Dorsolateral prefrontal cortex (tissue), 122 donors: ENCODE measurements at places on chromosomes 13 and 19.

DNA sequence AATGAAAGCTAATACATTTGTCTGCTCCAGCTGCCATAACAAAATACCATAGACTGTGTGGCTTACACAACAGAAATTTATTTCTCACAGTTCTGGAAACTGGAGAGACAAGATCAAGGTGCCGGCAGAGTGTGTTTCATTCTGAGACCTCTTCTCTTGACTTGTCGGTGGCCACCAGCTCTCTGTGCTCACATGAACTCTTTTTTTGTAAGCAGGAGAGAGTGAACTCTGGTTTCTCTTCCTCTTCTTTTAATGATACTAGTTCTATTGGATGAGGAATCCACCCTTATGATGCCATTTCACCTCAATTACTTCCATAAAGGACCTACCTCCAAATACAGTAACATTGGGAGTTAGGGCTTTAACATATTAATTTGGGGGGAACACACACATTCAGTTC, 11.7 kb downstream of the KCTD12 start:
- DNase-seq, result no peak

- no peak for DNase-seq
Measured at GRCh38 chr13:44853641-44854040, 135.6 kb downstream of the NUFIP1 start.

DNA sequence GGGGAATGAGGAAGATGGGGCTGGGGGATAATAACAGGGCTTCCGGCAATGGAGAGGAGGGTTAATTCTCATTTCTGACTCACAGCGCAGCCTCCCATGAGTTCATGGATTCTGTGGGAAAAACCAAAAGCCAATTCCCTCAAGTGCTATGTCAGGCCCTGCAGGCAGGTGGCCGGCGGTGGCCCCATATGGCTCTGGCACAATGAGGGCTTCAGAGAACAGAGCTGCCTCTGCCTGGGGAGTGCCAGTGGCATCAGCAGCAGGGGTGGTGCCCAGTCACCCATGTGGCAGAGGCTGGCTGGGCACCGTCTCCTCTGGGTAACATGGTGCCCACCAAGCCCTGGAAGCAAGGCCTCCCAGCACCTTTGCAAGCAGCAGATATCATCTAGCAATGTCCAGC, 69.1 kb downstream of the ALOX5AP start:
- peak; percentile 47 for DNase-seq

DNA sequence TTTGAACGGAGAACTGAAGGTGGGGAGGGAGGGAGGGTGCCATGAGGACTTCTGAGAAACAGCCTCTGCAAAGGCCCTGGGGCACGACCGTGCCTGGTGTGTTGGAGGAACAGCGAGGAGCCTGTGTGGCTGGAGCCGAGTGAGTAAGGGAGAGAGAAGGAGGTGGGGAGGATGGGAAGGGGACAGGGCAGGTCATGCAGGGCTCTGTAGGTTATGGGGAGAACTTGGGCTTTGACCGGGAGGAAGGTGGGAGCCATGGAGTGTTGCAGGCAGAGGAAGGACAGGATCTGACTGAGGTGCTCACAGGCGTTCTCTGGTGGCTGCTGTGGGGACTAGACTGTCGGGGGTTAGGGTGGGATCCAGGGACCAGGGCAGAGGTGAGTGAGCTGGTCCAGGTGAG, 6.7 kb downstream of the MPND start:
- no peak for DNase-seq

DNA sequence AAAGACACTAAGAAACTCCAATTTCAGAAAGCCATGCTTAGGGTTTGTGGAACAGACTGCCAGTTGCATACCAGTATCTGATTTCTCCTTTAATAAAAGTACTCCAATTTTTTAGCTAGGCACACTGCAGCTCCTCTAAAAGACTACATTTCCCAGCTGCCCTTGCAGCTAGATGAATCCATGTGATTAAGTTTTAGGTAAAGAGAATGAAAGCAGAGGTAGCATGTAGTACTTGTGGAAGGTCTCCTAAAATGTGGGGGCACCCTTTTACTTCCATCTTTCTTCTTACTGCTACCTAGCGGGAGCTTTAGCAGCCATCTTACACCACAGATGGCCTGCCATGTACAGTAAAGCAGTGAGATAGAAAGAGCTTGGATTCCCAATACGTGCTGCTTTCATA, 33.0 kb upstream of the TSC22D1 start:
- no peak for DNase-seq

DNA sequence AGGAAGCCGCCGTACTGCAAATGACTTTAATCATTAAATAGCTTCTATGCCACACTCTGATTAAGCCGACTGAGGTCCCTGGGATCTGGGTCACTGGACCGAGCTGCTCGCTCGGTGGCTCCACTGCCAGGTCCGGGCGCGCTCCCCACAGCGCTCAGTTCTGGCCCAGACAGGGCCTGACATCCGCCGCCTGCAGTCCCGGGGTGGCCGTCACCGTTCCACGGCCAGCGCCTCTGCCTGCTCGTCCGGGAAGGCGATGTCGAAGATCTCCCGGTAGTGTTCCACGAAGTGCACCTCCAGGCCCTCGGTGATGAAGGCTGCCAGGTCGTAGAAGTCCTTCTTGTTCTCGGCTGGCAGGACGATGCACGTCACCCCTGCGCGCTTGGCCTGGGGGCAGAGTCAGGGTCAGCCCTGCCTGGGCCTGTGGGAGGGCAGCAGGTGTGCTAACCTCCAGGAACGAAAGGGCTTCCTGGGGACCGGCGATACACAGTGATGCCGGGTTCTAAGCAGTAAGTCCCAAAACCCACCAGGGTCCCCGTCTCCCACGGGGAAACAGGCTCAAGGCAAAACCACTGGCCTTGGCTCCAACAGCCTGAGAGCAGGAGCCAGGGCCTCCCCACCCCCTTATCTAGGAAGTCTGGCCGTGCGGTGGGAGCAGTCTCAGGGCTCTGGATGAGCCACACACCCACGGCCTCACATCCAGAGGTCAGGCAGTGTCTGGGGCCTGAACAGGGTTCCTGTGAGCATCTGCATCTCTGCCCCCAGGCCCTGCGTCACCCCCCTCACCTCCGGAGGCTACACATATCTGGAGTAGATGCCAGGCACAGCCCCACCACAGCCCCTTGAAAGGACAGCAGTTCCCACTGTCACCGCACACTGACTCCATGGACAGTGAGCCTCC, 2.0 kb downstream of the RPL36 start:
- no peak for DNase-seq

GRCh38 chr13:105037110-105037509, 1498.4 kb downstream of the EFNB2 start:
- no peak for DNase-seq

DNA sequence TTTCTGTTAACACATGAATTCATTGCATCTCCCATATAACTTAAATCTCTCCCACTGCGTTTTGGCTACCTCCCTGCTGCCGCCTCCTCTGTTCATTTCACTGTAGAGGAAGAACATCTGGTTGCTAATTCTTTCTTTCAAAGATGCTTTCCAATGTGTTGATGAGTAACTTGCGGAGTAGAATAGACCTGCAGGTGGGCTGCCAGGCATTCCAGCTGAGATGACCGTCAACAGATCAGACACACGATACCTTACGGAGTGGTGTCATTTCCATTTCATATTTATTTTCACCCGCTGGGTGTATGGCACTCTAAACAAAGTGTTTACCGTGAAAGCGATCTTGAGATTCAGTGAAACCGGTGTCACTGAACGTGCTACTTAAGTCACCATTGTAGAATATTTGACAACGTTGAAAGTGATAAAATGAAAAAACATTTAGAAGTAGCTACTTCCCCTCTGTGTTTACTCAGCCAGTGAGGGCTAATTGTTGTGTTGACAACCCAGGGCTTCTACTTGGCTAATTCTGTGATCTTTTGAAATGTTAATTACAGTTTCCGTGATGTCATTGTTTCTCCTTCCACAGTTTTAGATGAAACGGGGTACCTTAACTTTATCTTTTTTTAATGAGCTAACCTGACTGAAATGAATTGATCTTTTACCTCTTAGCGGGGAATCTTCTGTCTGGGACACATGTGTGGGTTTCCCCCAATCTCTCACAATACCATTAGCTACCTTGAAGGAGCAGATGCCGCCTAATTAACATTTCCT, 228.5 kb upstream of the ARGLU1 start:
- no peak for DNase-seq

- DNase-seq, result no peak
Measured at GRCh38 chr19:1402411-1403070, 1.2 kb upstream of the GAMT start.

DNA sequence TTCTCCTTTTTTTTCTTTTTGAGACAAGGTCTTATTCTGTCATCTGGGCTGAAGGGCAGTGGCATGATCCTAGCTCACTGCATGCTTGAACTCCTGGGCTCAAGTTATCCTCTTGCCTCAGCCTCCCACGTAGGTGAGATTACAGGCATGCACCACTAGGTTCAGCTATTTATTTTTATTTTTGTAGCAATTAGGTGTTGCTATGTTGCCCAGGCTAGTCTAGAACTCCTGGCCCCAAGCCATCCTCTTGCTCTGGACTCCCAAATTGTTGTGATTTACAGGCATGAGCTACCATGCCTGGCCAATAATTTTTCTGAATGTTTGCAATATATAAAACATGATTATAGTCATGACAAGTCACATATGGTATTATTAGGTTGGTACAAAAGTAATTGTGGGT, 161.1 kb upstream of the ATXN8OS start:
- DNase-seq, result no peak
